ENCODE measurements at places on chromosomes 7 and 10.

- DNase-seq = no peak
These were observed 80.4 kb upstream of the EEPD1 start for GRCh38 chr7:36072620-36073019.

- no peak for DNase-seq
These were observed 31.3 kb downstream of the MKX start for GRCh38 chr10:27714349-27714748.

- DNase-seq = no peak
These were observed 81.3 kb upstream of the KLF6 start for GRCh38 chr10:3866332-3866731.

- DNase-seq = no peak
These were observed 31.5 kb downstream of the MACROH2A2 start for GRCh38 chr10:70084189-70084588.

DNA sequence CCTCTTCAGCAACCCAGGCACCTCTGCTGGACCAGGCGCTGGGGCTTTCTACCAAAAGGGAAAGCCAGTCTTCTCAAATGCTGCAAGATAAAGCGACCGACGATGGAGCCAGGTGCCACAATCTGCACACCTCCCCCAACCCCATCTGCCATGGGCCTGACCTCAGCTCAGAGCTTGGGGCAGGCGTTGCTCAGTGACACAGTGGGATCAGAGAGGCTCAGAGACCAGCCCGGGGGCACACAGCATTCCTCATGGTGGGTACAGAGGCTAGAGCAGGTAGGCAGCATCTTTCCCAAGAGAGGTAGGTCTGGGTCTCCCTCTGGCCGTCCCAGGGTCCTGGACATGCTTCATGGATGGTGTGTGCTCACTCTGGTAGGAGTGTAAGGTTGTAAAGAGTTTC is 56.3 kb downstream of the ZMIZ1 start:
- DNase-seq = no peak

GRCh38 chr7:83691095-83691494 is 42.2 kb upstream of the SEMA3E start:
- DNase-seq = no peak

GRCh38 chr10:71835671-71836595 is 15.1 kb downstream of the PSAP start:
- peak; percentile 96 for DNase-seq

- DNase-seq = no peak
These were observed 149.5 kb downstream of the ARHGAP21 start for GRCh38 chr10:24574161-24574560.

DNA sequence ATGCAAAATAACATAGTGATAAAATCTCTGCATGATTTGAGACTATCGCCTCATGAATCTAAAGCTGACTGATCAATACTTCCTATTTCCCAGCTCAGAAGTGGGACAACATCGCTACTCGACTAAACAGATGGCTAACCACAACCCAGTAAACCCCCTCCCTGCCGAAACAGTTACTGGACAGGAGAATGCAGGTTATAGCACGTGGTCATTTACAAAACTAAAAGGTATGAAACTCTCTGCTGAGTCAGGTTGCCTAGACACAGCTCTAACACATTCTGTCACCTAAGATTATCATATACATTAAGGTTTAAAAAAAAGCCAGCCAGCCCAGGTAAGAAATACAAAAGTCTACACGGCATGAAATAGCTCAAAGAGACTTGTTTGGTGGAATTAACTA is 64.0 kb downstream of the CTBP2 start:
- DNase-seq = no peak

DNA sequence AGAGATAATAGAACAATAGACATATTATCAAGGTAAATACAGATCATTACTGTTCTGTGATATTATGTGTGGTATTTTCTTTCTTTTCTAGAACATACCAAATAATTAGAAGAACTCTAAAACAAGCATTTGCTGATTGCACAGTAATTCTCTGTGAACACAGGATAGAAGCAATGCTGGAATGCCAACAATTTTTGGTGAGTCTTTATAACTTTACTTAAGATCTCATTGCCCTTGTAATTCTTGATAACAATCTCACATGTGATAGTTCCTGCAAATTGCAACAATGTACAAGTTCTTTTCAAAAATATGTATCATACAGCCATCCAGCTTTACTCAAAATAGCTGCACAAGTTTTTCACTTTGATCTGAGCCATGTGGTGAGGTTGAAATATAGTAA is 185.5 kb downstream of the CFTR start:
- DNase-seq = no peak

- DNase-seq = peak; percentile 93
These were observed 330.1 kb downstream of the EXOC4 start for GRCh38 chr7:133582766-133583523.

DNA sequence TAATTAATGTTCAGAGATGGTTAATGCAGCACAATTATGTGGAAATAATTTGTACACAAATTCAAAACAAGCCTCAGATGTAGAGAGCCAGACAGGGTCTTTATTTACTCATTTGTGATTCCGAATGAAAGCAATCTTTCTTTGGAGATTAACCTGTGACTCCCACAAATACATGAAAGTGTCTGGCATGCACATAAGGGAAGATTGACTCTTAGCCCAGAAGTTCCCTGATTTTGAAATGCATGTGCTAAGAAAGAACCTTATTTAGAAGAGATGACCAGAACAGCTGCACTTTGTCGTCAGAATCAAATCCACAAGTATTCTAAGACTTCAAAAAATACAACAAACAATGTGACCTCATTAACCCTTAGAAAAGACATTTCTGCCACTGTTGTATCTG is 45.1 kb downstream of the RNLS start:
- peak; percentile 83 for DNase-seq

GRCh38 chr7:70704831-70705346 is 427.1 kb upstream of the GALNT17 start:
- peak; percentile 39 for DNase-seq

- DNase-seq = no peak
These were observed 92.4 kb downstream of the PCDH15 start for GRCh38 chr10:54708591-54708990.

DNA sequence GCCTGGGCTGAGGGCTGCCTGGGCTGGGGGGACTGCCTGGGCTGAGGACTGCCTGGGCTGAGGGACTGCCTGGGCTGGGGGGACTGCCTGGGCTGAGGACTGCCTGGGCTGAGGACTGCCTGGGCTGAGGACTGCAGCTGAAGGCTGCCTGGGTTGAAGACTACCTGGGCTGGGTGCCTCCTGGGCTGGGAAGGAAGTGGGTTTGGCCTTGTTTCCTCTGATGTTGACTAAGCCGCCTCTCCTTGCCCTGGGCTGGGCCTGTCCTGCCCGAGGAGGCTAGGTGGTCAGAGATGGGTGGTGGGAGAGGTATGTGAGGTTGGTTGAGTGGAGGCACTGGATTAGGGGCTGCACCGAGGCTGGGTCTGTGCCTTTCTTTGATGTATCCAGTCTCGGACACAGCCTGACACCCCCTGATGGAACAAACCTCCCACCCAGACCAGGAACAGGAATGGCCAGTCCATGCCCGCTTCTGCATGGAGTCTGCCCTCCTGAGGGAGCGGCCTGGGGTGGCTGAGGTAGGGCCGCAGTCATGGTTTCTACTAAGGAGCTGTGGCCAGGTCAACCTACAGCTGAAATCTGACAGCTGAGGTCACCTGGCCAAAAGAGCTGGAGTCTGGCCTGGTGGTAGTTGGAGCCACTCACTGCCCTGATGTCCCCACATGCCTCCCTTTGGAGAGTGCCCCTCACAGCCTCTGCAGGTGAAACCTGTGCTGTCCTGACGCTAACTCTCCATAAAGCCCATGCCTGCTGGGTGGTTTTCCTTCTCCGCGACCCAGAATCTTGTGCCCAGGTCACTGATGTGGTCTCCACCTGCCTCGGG is 22.3 kb downstream of the SCART1 start:
- DNase-seq = no peak

GRCh38 chr10:118531105-118531852 is 64.2 kb downstream of the PRLHR start:
- no peak for DNase-seq

- peak; percentile 79 for DNase-seq
These were observed 233.2 kb upstream of the PRSS1 start for GRCh38 chr7:142516038-142516501.

DNA sequence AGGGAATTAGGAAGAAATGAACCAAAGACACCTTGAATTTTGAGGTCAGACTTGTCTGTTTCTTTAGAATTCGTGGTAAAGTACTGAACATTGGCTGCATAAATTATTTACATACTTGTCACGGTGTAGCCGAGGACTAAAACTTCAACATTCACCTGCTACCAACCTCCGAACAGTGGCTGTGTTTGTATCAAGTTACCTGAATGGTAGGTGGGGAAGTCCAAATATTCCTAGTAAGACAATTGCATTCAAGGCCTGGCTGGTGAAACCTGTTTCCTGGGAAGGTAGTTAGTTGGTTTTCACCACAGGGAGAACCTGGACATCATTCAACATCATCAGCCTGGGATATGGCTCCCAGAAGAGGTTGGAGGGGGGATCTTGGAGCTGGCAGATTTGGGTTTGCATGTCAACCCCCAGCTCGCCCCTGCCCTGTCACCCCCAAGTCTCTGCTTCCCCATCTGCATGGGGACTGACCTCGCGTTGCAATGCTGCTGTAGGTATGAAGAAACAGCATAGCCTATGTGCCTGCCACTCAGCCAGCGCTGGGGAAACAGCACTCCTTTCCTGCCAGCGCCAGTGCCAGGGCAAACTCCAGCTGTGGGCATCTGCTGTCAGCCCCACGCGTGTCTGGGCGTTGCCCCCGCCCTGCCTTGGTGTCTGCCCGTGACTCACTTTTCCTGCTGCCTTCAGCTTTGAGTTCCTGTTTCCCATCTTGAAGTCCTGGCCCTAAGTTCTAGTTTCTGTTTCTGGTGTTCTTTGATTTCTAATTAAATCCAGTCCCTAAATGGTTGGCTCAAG is 12.7 kb upstream of the LARP4B start:
- DNase-seq = peak; percentile 28

GRCh38 chr10:19719284-19719683 is 96.9 kb upstream of the PLXDC2 start:
- DNase-seq = peak; percentile 76

GRCh38 chr10:108454793-108455192 is 1290.3 kb upstream of the SORCS1 start:
- no peak for DNase-seq

Measured in cardiac fibroblast (primary cell).